Cerebellar nuclear complex (tissue), 1 donor: ENCODE measurements at places on chromosomes 6 and 20.

GRCh38 chr6:33742837-33743236, 3.9 kb downstream of the IP6K3 start:
- DNase-seq, result peak; percentile 17

GRCh38 chr20:22687676-22688349, 103.4 kb upstream of the FOXA2 start:
- DNase-seq, result no peak

GRCh38 chr6:134437376-134437775, 119.5 kb upstream of the SGK1 start:
- no peak for DNase-seq

- no peak for DNase-seq
Measured at GRCh38 chr6:22412994-22413393, 116.2 kb upstream of the PRL start.

- DNase-seq, result no peak
Measured at GRCh38 chr6:23031986-23032385, 462.6 kb downstream of the HDGFL1 start.

DNA sequence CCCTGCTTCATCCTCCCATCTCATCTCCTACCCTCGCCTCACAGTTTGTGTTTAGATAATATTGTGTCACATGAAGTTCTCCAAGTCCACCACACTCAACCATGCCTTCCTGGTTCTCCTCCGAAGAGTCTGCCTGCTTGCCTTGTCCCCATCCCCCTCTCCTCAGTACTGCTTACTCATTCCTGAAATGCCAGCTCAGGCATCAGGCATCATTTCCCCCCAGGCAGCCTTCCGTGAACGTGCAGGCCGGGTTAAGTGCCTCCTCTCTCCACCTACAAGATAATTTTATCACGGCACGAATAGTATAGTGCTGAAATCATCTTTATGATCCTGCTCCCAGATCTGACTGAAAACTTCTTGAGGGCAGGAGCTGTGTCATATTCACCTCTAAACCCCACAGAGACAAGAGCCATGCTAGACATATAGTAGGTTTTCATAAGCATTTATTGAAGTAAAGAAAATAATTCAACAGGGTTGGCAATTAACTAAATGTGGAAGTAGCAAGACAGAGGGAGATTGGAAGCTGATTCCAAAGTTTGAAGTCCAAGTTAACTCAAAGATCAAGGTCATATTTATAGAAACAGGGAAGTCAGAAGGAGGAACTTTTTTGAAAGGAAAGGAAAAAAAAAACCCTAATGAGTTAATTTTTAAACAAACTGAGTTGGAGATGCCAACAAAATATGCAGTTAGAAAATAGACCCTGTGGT, 48.7 kb upstream of the BMP2 start:
- DNase-seq, result no peak

- no peak for DNase-seq
Measured at GRCh38 chr6:178119-178518, 114.2 kb upstream of the DUSP22 start.

- no peak for DNase-seq
Measured at GRCh38 chr6:36546308-36546919, 865 bp downstream of the STK38 start.
